ENCODE measurements at places on chromosomes 12 and 14. TPM values are rescaled to one million over a fixed set of nuclear protein-coding genes. Genes with fewer than 3 reads are reported as not detected.

The B3GNT4 gene
- total RNA-seq, result 0.28 TPM

The BICDL1 gene
- total RNA-seq, result 5.7 TPM

The RD3L gene
- total RNA-seq, result not detected

The HSPB8 gene
- 21.2 TPM for total RNA-seq

The POLE2 gene
- 0.43 TPM for total RNA-seq

DNA sequence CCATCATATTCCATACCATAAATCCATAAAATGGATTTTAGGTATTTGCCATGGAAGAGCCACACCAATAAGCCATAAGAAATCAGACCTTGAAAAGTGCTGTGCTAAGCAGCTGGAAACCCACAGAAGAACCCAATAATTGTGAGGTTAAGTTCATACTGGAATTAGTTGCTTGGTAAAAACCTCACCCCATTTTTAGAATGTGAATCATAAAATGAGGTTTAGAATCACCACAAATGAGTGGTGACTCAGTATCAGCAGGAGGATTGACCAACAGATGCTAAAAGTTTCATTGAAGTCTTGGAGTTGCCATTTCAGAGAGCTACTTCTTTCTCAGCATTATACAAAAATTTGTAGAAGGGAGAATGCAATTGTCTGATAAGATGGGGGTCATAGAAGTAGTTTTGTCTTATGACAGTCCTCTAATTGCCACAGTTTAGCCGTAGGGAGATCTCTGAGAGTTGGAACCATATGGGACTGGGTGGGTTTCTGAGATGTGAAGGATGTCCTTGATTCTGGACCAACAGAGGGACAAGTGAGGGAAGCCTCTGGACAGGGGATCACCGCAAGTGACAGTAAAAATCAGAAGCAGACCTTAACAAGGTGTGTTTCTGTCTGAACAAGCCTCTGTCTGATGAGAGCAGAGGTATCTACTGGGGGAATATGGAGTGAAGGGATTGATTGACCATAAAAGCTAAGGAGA lies 1.4 kb upstream of the STON2 start:
- no peaks in the 10 kb centered on the region for H3K27me3 ChIP-seq
- H3K36me3 ChIP-seq, result no peaks in the 10 kb centered on the region
- H3K4me1 ChIP-seq, result no peaks in the 10 kb centered on the region
- no peak overlapping the region for H3K27ac ChIP-seq
- no peak overlapping the region for H3K4me3 ChIP-seq
- DNase-seq, result no peak

GRCh38 chr12:131164096-131164872 lies 210.6 kb downstream of the ADGRD1 start:
- DNase-seq, result no peak
- no peaks in the 10 kb centered on the region for H3K36me3 ChIP-seq
- H3K4me1 ChIP-seq, result no peaks in the 10 kb centered on the region
- H3K27ac ChIP-seq, result no peak overlapping the region
- H3K4me3 ChIP-seq, result no peak overlapping the region

DNA sequence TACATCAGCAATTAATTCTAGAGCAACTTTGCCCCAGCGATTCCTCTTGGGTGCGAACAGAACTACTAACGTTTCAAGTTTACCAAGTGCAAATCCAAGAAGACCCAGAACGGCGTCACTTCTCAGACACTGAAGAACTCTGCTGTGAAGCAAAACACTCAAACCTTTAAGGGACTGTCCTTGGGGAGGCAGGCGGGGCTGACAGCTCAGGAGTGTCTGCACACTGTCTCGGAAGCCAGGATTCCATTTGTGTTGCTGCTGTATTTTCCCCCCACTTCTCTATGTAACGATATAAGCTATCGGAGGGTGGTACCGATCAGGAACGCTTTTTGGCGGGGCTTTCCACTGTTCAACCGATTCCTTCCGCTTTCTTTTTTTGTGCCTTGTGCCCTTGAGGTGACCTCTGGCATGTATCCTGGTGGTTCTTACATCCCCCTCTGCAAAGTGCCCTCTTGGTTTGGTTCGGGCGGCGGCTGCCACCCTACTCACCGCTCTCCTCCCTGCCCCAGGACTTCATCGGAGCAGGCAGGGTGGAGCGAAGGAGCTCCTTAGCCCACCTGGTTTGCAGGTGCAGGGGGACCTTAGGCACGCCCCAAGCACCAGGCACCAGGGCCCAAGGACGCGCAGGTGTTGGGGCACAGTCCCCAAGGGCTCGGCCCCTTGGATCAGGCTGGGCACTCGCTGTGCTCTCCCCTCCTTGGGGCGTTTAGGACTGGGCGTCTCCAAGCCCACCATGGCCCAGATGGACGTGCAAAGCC lies 19.2 kb upstream of the MLXIP start:
- no peaks in the 10 kb centered on the region for H3K27me3 ChIP-seq
- no peaks in the 10 kb centered on the region for H3K36me3 ChIP-seq
- no peak for DNase-seq
- peaks cover 22% of the 10 kb centered on the region for H3K4me1 ChIP-seq
- H3K4me3 ChIP-seq, result no peak overlapping the region
- no peak overlapping the region for H3K27ac ChIP-seq

GRCh38 chr12:84919271-84919670 lies 6.7 kb upstream of the SLC6A15 start:
- no peak for DNase-seq
- no peak overlapping the region for H3K27ac ChIP-seq
- H3K27me3 ChIP-seq, result peaks cover 5% of the 10 kb centered on the region
- no peak overlapping the region for H3K4me3 ChIP-seq
- H3K36me3 ChIP-seq, result no peaks in the 10 kb centered on the region

GRCh38 chr12:68240975-68241374 lies 12.4 kb downstream of the IL22 start:
- no peak overlapping the region for H3K4me3 ChIP-seq
- H3K27ac ChIP-seq, result no peak overlapping the region
- no peaks in the 10 kb centered on the region for H3K27me3 ChIP-seq
- peaks cover 5% of the 10 kb centered on the region for H3K4me1 ChIP-seq
- DNase-seq, result no peak
- no peaks in the 10 kb centered on the region for H3K36me3 ChIP-seq

GRCh38 chr14:100776681-100777365 lies 49.1 kb upstream of the MEG3 start:
- DNase-seq, result no peak
- H3K27me3 ChIP-seq, result no peaks in the 10 kb centered on the region
- no peak overlapping the region for H3K27ac ChIP-seq
- H3K4me1 ChIP-seq, result no peaks in the 10 kb centered on the region
- no peak overlapping the region for H3K4me3 ChIP-seq
- H3K36me3 ChIP-seq, result no peaks in the 10 kb centered on the region

DNA sequence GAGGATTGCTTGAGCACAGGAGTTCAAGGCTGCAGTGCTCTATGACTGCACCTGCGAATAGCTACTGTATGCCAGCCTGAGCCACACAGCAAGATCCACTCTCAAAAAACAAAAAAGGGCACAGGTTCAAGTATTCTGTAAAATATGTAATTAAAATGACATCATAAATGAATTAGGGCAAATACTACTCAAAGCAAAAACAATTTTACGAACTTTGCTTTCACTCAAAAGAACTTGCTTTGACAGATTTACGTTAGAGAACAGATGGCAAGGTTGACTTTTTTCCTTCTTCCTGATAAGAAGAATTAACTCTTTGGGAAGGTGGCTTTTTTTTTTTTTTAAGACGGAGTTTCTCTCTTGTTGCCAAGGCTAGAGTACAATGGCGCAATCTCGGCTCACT lies 44.0 kb upstream of the EAPP start:
- DNase-seq, result no peak
- H3K36me3 ChIP-seq, result peaks cover 10% of the 10 kb centered on the region
- no peak overlapping the region for H3K4me3 ChIP-seq
- H3K4me1 ChIP-seq, result no peaks in the 10 kb centered on the region
- H3K27ac ChIP-seq, result no peak overlapping the region

DNA sequence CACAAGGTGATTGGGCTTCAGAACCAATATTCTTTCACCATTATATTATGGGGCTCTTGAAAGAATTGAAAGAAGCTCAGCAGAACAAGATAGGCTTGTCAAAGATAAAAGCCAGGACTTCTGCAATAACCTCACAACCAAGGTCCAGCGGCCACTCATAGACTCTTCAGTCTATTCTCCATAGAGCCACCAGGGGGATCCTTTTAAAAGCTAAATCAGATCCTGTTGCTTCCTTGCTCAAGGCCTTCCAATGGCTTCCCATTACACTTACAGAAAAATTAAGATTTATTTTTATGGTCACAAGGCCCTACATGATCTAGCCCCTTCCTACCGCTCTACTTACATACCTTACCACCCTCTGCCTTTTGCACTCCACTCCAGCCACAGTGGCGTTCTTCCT lies 169.6 kb downstream of the C12orf42 start:
- no peak overlapping the region for H3K4me3 ChIP-seq
- H3K27ac ChIP-seq, result no peak overlapping the region
- no peaks in the 10 kb centered on the region for H3K36me3 ChIP-seq

DNA sequence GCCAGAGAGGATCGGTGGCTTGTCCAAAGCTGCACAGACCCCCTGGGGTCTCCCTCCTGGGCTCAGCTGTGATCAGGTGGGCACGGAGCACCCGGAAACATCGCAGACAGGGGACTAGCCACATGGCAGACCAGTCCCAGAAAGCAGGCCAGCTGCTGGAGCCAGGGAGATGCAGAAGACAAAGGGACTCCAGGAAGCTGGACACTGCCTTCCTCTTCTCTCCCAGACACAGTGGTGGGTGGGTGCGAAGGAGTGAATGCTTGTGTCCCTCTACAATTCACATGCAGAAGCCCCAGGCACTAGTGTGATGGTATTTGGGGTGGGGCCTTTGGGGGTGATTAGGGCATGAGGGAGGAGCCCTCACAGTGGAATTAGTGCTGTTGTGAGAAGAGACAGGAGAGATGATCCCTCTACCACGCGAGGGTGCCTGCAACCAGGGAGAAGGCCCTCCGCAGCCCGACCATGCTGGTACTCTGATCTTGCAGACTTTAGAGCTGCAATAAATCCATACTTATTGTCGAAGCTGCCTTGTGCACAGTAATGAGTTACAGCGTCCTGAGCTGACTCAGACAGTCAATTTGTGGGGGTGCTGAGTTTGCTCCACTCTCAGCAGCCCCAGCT lies 95.2 kb downstream of the CALM1 start:
- H3K36me3 ChIP-seq, result no peaks in the 10 kb centered on the region
- no peak overlapping the region for H3K4me3 ChIP-seq
- H3K27ac ChIP-seq, result no peak overlapping the region
- H3K27me3 ChIP-seq, result no peaks in the 10 kb centered on the region
- no peaks in the 10 kb centered on the region for H3K4me1 ChIP-seq
- DNase-seq, result no peak

GRCh38 chr12:114221957-114222630 lies 183.8 kb downstream of the TBX5 start:
- no peak overlapping the region for H3K27ac ChIP-seq
- no peak for DNase-seq
- H3K4me1 ChIP-seq, result no peaks in the 10 kb centered on the region
- H3K27me3 ChIP-seq, result no peaks in the 10 kb centered on the region
- no peaks in the 10 kb centered on the region for H3K36me3 ChIP-seq

GRCh38 chr14:72793156-72793939 lies 100.6 kb downstream of the DPF3 start:
- no peak for DNase-seq
- no peak overlapping the region for H3K4me3 ChIP-seq
- H3K4me1 ChIP-seq, result no peaks in the 10 kb centered on the region
- H3K27ac ChIP-seq, result no peak overlapping the region

- H3K4me3 ChIP-seq, result no peak overlapping the region
- H3K27ac ChIP-seq, result no peak overlapping the region
- peaks cover 9% of the 10 kb centered on the region for H3K27me3 ChIP-seq
- no peak for DNase-seq
- H3K36me3 ChIP-seq, result no peaks in the 10 kb centered on the region
- no peaks in the 10 kb centered on the region for H3K4me1 ChIP-seq
Observed at GRCh38 chr12:94109160-94109559, 39.2 kb upstream of the PLXNC1 start.

DNA sequence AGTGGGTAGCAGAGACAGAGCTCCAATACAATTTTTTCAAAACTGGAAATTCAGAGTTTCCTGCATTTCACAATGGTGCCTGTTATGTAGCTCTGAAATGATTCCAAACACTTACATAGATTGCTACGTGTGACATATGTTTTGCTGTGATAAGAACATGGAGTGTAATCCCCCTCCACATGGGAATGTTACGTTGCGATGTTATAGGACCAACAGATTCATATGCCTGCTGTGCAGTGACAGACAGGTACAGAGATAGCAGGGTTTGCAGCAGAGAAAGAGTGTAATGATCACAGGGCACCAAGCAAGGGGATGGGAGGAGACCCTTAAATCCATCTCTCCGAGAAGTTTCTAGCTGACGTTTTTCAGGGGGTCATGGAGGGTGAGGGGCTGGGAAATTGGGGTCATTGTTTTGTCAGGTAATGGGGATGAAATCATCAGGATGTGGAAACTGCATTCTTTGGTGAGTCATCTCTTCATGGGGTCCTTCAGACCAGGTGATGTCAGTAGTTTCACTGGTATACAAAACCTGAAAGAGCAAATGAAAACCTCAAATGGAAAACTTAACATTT lies 76.6 kb upstream of the OSBPL8 start:
- H3K4me3 ChIP-seq, result no peak overlapping the region
- no peaks in the 10 kb centered on the region for H3K36me3 ChIP-seq
- H3K4me1 ChIP-seq, result no peaks in the 10 kb centered on the region
- no peak for DNase-seq
- no peaks in the 10 kb centered on the region for H3K27me3 ChIP-seq

GRCh38 chr14:101875727-101876554 lies 88.4 kb upstream of the DYNC1H1 start:
- H3K4me1 ChIP-seq, result peaks cover 20% of the 10 kb centered on the region
- DNase-seq, result no peak
- H3K27me3 ChIP-seq, result no peaks in the 10 kb centered on the region

GRCh38 chr12:110312581-110313360 lies 31.7 kb downstream of the ATP2A2 start:
- no peak for DNase-seq
- no peaks in the 10 kb centered on the region for H3K27me3 ChIP-seq
- no peak overlapping the region for H3K27ac ChIP-seq
- no peaks in the 10 kb centered on the region for H3K36me3 ChIP-seq
- peaks cover 23% of the 10 kb centered on the region for H3K4me1 ChIP-seq

DNA sequence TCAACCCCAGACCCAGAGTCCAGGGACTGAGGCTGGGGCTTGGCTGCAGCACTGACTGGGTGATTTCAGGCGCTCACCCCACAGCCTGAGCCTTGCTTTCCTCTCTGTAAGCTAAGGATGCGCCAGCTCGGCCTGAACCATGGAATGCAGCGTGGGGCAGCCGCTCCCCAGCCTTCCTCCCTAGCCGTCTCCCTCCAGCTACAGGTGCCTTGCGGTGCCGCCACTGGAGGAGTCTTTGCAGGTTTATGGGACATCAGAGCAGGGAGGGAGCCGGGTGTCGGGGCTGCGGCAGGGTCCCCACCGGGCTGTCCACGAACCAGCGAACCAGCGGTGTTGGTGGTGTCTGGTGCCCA lies 19.4 kb downstream of the PPP2R5C start:
- H3K27ac ChIP-seq, result no peak overlapping the region
- H3K4me1 ChIP-seq, result no peaks in the 10 kb centered on the region
- no peaks in the 10 kb centered on the region for H3K27me3 ChIP-seq

DNA sequence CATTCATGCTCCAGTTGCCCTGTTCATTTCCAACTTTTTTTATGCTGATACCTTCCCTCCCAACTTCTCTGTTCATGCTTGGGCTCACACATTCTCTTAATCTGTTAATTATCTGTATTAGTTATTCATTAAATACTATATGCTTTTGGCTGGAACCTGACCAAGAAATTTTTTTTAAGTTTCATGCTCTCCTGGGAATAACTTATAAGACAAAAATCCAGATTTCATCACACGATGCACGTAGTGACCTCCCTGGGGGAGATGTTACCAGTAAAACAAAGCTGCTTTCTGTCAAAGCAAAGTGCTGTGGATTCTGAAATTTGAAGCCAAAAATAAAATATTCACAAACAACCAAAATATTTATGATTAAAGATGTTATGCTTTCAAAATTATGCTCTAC lies 215.0 kb upstream of the USP15 start:
- H3K4me3 ChIP-seq, result no peak overlapping the region
- no peaks in the 10 kb centered on the region for H3K27me3 ChIP-seq
- no peak overlapping the region for H3K27ac ChIP-seq
- H3K36me3 ChIP-seq, result no peaks in the 10 kb centered on the region
- no peaks in the 10 kb centered on the region for H3K4me1 ChIP-seq
